ENCODE measurements at places on chromosomes 2 and 18.

DNA sequence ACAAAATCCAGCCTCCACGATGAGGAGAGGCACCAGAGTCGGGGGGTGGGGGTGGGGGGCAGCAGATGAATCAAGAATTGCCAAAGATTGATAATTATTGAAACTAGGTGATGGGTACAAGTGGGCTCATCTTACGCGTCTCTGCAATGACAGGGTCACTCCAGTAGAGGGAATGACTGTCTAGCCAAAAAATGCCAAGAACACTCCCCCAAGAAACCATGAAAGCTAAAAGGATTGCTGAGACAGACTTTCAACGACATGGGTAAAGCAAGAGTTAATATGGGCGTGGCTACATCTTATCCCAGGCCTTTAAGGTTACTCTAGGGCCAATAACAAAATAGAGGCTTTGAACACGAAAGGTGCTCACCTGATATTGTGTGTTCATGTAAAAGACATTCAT lies 86.5 kb downstream of the STK39 start:
- DNase-seq, result no peak

GRCh38 chr18:36441426-36442240 lies 144.1 kb downstream of the FHOD3 start:
- DNase-seq, result no peak

GRCh38 chr2:156356014-156356754 lies 23.7 kb upstream of the NR4A2 start:
- no peak for DNase-seq

DNA sequence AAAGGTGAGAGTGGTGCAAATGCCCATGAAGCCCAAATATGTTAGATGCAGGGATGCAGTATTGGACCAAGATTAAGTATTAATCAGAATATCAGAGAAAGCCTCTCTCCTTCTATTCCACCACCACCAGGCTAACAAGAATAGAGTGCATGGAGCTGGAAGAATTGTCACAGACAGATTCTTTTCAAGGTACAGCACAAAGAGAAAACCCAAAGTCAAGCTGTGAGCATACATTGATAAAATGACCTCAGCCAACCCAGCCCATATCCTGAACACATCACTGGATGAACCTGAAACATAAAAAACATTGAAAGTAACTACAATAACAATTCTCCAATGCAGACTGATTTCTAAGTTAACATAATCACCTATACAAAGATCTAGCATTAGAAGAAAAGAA lies 445.7 kb upstream of the NETO1 start:
- DNase-seq, result no peak

DNA sequence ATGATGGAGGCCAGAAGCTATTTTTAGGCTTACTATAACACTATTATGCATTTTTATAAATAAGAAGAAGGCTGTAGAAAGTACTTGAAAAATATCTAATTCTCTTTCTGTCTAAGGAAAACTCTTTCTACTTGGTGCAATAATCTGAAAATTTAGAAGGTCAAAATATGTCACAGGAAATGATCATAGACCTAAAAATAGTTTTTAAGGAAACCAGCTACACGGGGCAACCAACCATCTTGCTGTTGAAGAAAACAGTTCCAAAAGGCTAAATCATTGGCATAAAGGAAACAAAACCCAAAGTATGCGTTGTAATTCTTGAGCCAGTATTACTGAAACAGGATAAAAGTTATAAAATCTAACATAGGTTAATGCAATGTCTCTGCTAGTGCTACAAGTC lies 40.2 kb downstream of the SOCS6 start:
- no peak for DNase-seq

GRCh38 chr2:69828938-69829255 lies 563 bp upstream of the GMCL1 start:
- DNase-seq, result no peak

DNA sequence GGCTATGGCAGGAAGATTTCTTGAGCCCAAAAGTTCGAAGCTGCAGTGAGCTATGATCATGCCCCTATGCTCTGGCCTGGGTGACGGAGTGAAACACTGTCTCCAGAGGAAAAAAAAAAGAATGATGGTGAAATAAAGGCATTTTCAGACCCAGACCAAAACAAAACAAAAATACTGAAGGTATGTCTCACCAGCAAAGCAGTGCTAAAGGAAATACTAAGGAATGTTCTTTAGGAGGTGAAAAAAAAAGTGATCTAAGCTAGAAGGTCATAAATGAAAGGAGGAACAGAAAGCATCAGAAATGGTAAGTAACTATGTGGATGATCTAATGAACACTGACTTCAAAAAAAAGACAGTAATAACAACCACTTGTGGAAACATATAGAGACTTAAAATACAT lies 18.7 kb downstream of the SS18 start:
- no peak for DNase-seq

GRCh38 chr2:20514596-20515269 lies 67.9 kb downstream of the RHOB start:
- no peak for DNase-seq

DNA sequence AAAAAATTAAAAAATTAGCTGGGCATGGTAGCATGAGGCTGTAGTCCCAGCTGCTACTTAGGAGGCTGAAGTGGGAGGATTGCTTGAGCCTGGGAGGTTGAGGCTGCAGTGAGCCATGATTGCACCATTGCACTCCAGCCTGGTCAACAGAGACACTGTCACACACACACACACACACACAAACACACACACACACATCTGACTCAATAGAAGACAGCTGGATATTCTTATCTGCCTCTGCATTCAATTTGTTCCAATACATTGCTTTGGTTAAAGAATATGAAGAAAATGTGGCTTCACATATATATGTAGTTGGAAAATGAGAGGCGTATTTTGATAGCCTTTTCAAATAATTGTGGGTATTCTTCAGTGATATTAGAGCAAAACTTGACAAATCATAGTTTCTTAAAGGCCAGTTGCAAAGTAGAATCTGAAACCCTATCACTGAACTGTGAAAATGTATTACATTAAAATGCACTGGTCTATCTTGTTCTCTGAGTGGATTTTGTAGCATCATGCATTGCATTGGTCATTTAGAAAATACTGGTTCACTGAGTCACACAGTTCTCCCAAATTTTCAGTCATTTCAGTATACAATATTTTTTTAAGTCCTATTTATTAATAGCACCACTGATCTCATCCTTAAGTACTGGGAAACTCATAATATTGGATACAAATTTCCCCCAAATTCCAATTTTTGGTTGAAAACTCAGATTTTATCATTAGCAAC lies 140.9 kb downstream of the MCFD2 start:
- no peak for DNase-seq

- no peak for DNase-seq
These were observed 26.2 kb upstream of the CCNT2 start for GRCh38 chr2:134892282-134893035.

DNA sequence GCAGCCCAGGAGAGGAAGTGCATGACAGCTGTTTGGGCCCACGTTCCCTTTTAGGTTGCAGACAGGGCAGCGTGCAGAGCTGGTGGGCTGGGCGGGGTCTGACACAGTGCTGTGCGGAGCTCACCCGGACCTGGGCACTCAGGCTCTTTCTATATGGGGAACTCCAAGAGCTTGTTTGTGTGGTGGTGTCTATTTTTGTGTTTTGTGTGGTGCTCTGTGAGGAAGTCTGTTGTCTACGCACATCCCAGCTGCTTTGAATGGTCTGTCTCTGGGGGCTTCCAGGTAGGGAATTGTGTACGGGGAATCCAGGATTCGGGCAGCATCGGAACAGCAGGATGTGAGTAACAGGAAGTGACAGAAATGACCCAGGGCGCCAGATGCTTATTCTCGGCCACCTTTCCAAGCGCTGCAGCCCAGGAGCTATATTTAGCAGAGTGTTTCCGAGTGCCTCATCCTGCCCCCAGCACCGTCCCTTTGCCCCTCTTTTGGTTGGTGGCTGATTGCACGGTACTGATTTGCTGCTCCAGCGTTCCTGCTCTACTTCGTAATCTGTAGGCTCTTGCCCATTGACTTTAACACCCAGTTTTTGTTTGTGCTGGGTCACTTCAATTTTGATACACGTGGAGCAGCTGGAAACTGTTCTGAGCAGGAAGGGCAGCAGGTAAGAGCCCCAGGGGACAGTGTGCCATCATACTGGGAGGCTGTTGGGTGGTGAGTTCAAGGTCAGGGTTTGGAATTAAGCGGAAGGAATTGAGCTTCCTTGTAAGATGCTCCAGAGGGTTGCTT lies 64.7 kb downstream of the DGKD start:
- no peak for DNase-seq

DNA sequence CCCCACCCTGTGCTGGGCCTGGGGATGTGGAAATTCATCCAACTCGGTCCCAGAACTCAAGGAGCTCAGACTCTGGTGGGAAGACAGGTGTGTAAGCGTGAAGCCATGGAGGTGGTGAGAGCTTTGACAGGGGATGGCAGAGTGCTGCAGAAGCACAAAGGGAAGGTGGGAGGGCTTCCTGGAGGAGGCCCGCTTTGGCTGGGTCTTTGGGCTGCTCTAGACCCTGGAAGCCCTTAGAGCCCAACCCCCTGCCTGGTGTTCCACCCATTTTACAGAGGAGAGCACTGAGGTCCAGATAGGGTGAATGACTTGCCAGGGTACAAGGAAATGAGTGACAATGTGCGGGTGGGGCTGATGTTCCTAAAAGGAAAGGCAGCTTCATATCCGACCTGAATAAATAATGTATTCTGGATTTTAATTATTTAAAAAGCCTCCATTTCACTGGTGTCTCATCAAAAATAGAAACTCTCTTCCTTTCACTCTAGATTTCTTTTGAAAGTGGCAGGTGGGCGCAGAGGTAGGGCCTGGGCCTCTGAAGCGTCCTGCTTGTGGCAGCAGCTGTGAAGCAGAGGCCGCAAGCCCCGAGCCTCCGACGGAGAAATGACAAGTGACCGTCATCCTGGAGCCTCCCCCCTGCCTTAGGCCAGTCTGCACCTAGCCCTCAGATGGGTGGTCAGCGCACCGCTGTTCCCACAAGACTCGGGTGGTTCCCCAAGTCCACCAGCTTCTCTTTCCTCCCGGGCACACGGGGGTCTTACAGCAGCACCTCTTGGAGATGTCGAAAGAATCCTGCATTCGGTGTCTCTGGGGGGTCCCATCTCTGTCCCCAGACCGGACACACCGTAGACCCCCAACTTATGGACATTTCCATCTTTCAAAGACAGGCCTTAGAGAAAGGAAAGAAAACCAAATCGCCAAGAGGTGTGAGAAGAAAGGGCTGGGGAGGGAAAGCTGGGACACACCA lies 71.0 kb upstream of the TAF1B start:
- no peak for DNase-seq

- no peak for DNase-seq
These were observed 27.2 kb downstream of the G6PC2 start for GRCh38 chr2:168928113-168928831.

- DNase-seq, result no peak
These were observed 92.8 kb upstream of the TAF1B start for GRCh38 chr2:9750224-9751215.

DNA sequence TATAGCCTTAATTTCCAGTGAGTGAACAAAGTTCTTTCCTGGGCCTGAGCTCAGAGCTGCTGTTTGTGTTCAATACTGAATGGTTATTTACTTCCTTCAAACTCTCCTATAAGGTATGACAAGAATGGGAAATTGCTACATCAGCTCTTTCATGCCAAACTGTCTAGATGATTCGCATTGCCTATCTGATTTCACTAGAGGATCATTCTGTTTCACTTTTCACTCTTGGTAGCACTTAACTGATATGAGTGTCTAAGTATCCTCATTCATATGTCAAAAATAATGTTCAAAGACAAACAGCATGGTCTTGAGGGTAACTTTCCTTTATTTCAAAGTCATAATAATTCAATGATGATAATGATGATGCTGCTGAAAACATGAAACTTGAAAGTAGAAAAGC lies 32.9 kb upstream of the SCG2 start:
- no peak for DNase-seq

- DNase-seq, result no peak
These were observed 90.4 kb upstream of the UNC80 start for GRCh38 chr2:209681201-209681735.

DNA sequence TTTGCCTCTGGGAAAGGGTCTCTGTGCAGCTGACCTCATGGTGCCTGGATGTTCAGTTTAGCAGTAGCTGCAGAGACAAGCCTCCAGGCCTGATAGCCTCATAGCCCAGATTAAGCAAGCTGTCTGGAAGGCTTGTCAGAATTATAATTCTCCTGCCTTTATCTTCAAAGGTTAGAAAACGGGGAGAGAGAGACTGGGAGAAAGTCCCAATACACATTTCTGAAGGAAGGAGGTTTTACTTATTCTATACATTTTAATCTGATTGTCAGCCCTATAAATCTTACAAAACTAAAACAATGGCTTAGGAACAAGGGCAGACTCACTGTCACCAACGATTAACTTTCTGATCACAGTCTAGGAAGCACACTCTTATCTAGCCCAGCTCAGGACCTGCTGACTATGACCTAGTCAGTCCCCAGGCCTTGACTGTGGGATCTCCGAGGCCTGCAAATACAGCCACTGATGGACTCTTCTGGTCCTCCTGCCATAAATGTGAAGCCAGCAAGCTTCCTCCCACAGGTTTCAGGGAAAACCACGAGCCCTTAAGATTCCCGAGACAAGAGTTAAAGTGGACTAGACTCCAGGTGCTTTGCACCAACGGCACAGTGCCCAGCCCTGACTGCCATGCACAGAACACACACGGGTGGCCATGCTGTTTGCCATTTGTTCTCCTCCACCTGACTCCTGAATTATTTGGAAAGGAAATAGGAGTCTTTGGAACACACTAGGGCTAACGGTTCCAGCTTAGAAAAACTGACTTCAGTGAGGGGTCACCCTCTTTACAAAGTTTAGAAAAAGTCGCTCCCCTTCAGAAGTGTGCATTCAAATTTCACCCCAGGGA lies 111.4 kb upstream of the SMAD7 start:
- no peak for DNase-seq

- no peak for DNase-seq
These were observed 17.8 kb upstream of the TCF4 start for GRCh38 chr18:55605733-55606338.

DNA sequence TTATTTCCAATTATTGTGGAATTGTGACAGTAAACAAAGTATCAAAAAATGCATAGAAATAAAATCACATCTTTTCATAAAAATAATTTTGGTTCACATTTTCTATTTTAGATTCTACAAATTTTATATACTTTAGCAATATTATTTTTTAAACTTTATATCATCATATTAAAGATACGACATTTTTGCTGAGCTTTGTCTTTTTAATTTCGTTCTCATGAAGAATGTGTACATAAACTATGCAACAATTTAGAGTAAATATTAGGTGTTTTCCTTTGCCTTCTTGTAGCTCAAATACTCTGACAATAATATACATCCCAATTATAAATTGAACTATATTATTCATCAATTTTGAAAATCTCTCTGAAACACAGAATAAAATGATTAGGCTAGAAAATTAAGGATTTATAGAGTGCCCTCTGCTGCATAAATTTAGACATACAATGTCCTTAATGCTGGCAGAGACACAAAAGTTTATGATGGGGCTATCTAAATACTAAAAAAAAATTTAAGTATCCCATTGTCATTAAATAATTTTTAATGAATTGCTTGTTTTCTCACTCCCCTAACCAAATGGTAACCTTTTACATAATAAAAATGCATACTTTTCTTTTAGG lies 45.7 kb downstream of the CCDC102B start:
- DNase-seq, result no peak

GRCh38 chr2:35931626-35932025 lies 424.0 kb upstream of the CRIM1 start:
- DNase-seq, result no peak

Measured in stimulated activated CD8-positive, alpha-beta memory T cell treated with anti-CD3 and anti-CD28 coated beads, Interleukin-15, amount 100 ng/mL, for 48 hours (primary cell).